ENCODE measurements at places on chromosomes 16 and 17.

- no peak for DNase-seq
Measured at GRCh38 chr17:7502171-7502847, 18.1 kb downstream of the POLR2A start.

DNA sequence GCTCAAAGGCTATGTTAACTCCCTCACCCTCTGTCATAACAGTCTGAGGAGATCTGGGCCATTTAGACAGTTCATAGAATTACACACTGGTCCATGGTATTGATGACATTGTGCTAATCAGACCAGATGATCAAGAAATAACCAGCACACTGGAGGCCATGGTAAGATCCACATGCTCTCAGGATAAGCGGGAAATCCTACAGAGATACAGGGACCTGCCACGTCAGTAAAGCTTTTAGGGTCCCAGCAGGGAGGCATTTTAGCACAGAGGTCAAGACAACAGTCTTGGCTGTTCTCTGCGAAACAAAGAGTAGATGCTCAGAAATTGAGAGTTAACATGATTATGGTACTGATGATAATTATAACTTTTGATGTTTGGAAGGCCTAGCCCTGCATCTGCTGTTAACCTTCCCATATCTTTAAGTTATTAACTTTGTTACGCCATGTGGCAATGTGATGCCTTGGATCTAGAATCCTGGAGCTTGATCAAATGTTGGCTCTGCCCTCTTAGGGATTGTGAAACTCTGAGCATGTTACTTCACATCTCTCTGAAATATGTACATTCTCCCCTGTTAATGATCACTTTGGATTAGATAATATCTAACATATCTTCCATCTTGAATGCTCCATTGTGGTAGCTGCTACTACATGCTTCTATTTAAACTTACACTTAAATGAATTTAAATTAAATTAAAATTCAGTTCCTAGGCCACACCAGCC, 172.0 kb upstream of the SOX9 start:
- DNase-seq: no peak

- DNase-seq: peak; percentile 43
Measured at GRCh38 chr17:31068291-31068690, 26.5 kb upstream of the NF1 start.

- DNase-seq: no peak
Measured at GRCh38 chr16:85800321-85800669, 800 bp downstream of the COX4I1 start.

DNA sequence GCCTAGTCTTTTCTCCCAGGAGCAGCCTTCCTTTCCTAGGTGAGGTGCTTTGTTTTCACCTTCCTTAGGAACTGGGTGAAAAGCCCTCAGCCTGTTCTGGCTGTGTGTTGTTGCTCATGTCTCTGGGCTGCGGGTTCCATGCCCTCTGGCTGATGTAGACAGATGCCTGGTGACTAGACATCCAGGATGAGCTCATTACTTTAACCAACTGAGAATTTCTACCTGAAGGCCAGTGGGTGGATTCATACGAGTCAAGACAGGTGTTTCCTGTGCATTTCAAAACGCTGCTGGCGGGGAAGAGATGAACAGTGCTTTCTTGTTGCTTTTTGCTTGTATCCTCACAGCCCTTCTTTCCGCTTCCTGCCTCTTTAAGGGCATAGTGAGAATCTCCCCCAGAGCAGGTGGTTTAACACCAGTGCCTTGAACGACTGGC, 22.3 kb downstream of the SAP30BP start:
- DNase-seq: no peak

GRCh38 chr17:9943343-9943742, 38.3 kb upstream of the RCVRN start:
- DNase-seq: no peak

GRCh38 chr17:30996486-30996885, 25.6 kb downstream of the RNF135 start:
- DNase-seq: no peak

- no peak for DNase-seq
Measured at GRCh38 chr17:14337596-14338079, 36.8 kb downstream of the HS3ST3B1 start.

GRCh38 chr17:78272181-78272913, 40.9 kb downstream of the TMEM235 start:
- DNase-seq: no peak

GRCh38 chr17:51703361-51704341, 443.3 kb downstream of the UTP18 start:
- DNase-seq: no peak

Data from globus pallidus (tissue), 1 donor.